Stromal cell of bone marrow (primary cell): ENCODE measurements at places on chromosomes 6 and 20.
A peak's percentile ranks its signal among the peaks of the same experiment; 100 is the strongest.

DNA sequence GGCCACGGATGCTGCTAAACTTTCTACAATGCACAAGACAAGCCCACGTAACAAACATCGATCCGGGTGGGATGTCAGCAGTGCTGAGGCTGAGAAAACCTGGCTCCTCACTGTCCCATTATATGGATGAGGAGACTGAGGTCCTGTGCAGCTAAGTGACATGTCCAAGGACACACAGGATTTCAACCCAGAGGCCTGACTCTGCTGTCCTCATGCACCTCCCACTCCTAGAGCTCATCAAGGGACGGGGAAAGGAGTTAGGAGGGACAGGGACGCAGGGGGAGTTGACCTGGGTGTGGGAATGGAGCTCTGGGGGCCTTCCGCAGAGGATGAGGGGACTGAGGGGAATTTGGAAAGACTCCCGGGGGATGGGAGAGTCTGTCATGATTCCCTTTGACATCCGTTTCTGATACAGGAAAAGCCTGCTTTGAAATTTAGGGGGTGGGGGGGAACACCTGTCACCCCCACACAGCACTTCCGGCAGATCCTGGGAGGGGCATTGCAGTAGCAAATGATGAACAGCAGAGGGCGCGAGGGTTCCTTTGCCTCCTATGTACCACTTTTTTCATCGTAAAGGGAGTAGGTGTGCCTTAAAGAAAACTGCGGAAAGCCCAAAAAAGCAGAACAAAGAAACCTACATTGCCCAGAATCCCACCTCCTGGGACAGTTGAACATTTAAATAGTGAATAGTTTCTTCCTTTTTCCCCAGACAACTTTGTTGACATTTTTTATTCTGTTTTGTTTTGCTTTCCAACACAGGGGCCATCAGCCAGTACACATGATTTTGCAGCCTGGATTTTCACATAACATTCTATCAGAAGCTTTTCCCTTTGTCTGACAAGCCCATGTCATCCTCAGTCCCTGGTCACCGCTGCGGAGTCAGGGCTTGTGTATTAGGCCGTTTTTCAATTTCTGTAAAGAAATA is 48.6 kb downstream of the SLC2A10 start:
- peak; percentile 29 for DNase-seq

- no peak for DNase-seq
Measured at GRCh38 chr6:45709781-45710220, 305.9 kb downstream of the CLIC5 start.

DNA sequence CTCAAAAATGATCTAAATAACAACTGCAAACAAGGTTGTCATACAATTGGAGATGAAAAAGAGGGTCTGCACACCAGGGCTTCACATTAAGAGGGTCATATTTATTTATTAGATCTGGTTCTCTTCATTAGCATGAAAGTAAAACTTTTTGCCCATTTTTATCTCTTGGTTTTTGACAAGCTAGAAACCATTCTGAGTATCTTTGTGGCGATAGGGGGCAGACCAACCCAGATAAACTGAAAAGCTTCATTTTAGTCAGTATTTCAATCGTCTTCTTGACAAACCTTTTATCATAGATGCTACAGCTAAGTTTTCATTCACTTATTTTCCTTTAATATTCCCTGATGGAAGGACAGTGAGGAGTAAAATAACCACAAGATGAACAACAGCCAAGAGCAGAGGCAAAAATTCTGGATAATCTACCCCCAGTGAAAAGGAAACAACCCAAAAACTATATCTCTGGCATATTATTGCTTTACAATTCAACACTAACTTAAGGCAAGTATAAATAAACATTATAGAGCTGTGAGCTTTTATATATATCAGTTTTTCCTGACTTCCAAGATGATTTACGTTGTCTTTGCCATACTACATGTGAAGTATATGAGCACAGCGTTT is 45.2 kb downstream of the THEMIS start:
- peak; percentile 28 for DNase-seq

DNA sequence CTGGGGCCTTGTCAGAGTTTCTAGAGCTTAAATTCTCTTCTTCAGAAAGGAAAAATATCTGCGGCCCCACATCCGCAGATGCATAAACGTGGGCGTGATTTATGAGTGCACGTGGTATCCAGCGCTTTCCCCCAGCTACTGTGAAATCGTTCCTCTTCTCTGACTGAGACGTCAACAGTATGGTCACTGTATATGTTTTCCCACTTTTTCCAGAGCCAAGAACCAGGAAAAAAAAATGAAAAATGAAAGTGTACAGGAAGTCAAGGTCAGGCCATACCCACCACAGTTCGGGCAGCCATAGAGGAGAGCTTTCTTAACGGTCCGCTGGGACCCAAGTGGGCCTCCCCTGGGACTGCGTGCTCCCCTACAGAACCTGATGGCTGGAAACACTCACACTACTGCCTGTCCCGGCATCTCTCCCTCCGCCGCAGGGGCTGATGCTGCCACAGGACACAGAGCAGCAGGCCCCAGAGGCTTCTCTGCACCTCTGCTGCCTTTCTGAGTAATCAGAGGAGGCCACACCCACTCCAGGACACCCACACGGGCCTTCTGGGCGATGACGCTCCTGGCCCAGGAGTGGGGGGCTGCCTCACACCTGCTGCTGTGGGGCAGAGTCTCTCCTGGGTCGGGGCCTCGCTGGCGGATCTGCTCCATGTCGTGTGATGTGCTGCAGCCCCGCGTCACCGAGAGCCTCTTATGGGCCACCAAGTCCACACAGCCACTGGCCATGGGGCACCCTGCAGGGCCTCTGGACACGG is 16.4 kb upstream of the STX16 start:
- DNase-seq, result no peak

GRCh38 chr20:36079486-36079885 is 75.1 kb upstream of the EPB41L1 start:
- DNase-seq, result no peak

GRCh38 chr20:12243327-12243726 is 325.6 kb downstream of the BTBD3 start:
- no peak for DNase-seq

DNA sequence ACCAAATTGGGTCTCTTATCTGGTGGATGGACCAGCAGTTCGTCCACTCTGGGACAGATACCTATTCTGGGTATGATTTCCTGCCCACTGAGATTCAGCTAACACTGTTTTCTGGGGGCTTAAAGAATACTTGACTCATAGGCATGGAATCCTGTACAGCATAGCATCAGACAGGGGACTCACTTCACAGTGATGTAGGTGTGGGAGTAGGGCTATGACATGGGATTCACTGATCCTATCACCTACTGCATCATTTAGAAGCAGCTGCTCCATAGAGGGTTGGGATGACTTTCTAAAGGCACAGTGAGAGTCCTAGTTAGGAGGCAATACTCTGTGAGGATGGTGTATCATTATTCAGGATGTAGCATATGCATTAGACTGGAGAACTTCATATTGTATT is 74.5 kb upstream of the AHI1 start:
- no peak for DNase-seq
